Vagina (tissue), 2 donors: ENCODE measurements at places on chromosomes 2 and 18.
A peak's percentile ranks its signal among the peaks of the same experiment; 100 is the strongest.

DNA sequence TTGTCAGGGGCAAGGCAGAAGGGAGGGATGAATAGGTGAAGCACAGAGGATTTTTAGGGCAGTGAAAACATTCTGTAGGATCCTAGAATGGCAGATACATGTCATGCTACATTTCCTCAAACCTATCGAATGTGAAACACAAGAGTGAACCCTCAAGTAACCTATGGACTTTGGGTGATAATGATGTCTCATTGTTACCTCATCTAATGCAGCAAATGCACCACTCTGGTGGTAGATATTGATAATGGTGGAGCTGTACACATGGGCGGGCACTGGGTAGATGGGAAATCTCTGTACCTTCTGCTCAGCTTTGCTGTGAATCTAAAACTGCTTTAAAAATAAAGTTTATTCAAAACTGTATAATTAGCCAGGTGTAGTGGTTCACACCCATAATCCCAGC, 95.2 kb upstream of the NCK2 start:
- DNase-seq = no peak

DNA sequence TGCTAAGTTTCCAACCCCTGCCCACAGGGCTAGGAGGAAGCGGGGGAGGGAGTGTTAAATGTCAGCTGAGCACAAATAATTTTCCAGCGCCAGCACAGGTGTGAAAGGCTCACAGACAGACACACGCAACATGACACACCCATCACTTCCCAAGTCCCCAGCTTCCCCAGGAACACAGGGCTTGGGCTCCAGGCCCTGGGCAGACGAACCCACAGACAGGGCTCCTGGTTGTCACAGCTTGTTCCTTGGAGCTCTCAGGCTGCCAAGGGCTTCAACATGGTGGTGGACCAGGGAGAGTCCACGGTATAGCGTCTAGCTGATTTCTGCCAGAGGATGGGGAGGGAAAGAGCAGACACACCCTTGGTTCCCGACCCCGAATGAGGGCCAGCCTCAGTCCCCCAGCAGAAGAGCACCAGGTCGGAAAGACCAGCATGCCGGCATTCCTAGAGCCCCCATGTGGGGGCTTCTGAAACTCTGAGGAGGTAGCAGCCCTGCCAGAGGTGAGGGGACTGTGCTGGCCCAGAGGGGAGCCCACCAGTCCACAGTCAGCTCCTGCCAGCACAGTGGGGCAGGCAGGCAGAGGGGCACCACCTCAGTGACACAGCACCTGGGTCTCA, 1.9 kb downstream of the DUSP2 start:
- no peak for DNase-seq

GRCh38 chr2:126850940-126851339, 47.8 kb upstream of the TEX51 start:
- no peak for DNase-seq

DNA sequence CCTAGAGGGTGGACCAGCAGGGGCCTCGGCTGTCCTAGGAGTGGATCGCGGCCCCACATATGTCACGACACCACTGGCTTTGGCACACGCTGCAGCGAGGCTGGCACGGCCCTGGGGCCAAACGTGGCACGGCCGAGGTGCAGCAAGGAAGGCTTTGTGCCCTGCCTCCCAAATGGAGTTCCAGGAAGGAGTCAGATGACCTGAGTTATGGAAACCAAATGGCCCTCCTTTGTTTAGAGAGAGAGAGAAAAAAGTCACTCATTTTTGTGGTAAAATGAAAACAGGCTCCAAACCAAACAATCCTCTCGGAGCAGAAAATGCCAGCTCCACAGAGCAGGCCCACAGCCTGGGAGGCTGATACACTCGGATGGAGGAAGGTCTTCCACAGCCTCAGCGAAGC, 105.6 kb downstream of the ANTXR1 start:
- DNase-seq = no peak

DNA sequence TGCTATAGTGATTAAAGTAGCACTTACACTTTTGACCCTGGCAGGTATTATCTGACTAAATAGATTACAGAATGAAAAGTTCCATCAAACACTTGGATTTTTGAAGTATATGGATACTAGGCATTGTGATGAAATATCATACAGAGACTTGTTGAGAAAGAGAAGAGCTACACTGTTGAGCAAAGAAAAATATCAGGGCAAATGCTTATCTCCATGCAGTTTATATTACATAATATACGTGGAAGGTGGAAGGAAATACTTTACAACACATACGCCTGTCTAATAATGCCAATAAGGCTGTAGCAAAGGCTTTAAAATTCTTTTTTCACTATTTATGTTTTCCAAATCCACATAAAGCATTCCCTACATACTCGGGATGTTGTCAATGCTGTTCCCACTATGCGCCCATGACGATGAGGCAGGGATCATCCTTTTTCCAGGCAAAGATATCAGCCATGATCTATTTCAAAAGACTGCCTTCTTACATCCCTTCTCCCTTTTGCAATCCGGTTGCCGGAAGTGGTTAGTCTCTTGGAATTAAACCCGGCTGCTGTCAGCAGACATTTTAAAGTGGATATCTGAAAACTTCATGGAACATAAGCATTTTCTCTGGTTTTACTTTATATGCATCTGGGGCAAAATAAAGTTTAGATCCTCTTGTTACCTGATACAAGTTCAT, 92.6 kb upstream of the ITGA4 start:
- no peak for DNase-seq

DNA sequence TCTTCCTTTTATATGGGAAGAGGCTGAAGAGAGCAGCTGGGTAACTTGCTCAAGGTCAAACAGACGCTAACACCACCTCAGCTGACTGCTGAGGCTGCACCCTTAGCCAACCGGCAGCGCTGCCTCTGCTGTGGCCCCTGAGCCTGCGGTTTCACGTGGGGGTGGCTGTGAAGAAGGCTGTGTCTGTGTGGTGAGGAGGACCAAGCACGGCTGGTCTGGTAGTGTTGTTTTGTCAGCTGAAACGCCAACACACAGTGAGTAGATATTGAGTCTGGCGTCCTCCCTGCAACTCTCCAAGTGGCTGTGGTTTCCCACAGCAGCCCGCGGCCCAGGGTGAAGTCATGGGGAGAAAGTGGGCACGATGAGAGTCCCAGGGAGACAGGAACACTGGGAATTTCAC, 69.6 kb downstream of the THNSL2 start:
- DNase-seq = no peak

GRCh38 chr2:20433249-20433648, 13.6 kb upstream of the RHOB start:
- DNase-seq = peak; percentile 72

GRCh38 chr2:145410086-145410485, 890.2 kb upstream of the ZEB2 start:
- no peak for DNase-seq

DNA sequence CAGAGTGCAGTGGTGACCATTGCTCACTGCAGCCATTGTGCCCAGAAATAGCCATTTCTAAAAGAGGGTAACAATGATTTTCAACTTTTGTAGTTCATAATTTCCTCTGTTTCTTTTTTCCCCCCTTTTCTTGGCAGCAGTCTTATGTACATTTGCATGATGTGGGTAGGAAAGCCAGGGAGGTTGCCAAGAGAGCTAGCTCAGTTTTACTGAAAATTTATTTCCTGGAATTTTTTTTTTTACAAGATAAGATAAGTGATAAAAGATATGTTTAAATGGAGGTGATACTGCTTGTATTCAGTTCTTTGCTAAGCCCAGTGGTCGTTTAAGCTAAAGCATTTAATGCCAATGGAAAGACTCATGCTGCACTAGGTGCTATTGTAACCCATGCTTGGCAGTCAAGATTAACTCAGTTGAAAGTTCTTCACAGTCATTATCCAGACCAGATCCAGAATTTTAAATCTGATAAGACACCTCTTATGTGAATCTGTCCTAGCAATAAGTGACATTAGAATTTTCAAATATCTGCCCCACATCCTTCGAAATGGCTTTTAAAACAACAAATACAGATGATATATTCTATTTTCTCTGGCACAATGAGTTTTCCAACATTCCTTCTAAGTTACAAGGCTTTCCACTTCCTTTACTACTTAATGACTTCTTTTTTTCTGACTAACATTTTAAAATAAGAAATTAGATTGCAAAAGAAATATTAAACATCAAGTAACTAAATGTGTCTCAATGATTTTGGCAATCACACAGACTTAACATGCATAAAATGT, 4.4 kb upstream of the ATP8B1 start:
- no peak for DNase-seq

- DNase-seq = peak; percentile 47
These were observed 3.8 kb upstream of the TMSB10 start for GRCh38 chr2:84901593-84902120.

- no peak for DNase-seq
These were observed 22.1 kb downstream of the CERS6 start for GRCh38 chr2:168478206-168478605.

GRCh38 chr18:75110846-75111415, 98.0 kb downstream of the PTGR3 start:
- DNase-seq = peak; percentile 79

DNA sequence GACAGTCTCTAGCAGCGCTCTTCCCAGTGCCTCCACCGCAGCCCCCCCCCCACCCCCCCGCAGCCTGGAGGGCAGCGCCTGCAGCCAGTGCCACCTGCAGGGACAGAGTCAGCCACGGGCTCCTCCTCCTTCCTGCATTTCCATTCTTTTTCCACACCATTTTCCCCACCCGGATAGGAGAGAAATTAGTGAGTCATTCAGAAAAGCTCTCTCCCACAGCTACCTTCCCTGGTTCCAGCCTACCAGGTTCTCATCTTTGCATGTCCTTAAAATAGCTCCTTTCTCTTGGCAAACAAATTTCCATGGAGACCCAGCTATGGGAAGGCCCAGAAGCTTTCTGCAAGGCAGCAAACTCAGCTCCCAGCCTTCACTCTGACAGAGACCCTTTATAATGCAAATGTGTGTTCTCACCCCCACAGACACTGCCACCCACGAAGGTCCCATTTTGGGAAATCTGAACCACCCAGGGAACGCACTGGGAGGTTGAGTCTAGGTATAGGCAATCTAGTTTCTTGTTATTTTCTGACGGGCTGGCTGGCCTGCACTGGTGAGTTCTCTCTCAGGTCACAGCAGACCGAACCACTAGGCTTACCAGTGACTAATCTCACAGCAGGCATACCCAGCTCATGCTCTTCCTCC, 41.8 kb upstream of the ATG16L1 start:
- DNase-seq = no peak

- DNase-seq = no peak
These were observed 14.4 kb upstream of the BBS5 start for GRCh38 chr2:169464882-169465281.

DNA sequence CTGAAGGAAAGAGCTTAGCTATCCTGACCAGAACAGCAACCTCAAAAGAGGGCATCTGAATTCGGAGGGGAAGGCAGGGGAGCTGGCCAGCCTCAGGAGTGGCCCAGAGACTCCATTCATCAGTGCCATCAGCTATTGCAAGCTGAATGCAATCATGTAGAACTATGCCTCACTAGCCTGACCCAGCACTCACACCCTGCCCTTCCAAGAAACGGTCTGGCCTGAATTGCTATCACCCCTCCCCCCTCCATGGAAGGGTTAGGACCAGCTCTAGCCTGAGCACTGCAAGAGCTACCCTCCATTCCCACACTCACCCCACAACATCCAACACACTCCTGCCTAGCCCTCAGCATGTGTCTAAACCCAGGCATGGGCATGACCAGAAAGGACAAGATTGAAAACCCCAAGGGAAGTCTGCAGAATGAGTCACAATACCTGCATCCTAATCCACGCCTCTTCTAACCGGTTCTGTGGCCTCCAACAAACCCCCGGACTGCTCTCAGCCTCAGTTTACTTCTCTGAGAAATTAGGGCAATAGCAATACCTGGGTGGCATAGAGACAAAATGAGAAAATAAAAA, 120.3 kb downstream of the BCL11A start:
- no peak for DNase-seq

- DNase-seq = no peak
These were observed 607.5 kb upstream of the SLC39A10 start for GRCh38 chr2:195049372-195050031.

DNA sequence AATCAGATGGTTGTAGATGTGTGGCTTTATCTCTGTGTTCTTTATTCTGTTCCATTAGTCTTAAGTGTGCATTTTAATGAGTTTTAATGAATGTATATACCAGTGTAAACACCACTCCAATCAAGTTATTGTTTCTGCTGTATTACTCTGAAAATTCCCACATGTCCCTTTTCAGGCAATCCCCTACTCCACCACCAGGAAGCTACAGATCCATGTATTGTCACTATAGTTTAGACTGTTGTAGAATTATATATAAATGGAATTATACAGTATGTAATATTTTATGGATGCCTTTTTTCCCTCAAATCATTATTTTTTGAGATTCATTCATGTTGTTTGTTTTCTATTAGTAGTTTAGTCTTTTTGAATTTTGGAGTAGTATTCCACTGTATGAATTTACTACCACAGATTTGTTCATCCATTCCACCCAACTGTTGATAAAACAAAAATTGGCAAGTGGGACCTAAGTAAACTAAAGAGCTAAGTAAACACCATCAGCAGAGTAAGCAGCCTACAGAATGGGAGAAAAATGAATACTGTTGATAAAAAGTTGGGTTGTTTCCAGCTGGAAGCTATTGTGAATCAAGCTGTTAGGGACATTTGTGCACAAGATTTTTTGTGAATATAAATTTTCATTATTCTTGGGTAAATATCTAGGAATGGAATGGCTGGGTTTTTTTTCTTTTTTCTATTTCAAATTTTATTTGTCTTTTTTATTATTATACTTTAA, 262.0 kb downstream of the CAMKMT start:
- no peak for DNase-seq

DNA sequence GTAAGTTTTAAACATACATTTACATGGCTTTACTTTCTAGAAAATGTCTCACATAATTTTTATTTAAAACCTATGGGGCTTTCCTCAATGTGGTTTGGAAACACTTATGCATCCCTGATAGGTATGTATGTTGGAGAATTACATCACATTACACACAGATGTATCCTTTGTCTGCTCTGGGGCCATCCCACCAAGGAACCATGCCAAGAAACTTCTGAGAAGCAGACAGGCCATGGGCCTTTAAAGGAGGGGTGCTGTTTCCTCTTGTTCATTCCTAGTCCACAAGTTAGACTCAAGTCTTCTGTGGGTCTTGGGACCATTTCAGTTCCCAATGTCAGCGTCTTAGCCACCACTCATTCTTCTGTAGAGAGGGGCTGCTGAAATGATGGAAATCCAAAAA, 162.0 kb upstream of the SETBP1 start:
- no peak for DNase-seq

DNA sequence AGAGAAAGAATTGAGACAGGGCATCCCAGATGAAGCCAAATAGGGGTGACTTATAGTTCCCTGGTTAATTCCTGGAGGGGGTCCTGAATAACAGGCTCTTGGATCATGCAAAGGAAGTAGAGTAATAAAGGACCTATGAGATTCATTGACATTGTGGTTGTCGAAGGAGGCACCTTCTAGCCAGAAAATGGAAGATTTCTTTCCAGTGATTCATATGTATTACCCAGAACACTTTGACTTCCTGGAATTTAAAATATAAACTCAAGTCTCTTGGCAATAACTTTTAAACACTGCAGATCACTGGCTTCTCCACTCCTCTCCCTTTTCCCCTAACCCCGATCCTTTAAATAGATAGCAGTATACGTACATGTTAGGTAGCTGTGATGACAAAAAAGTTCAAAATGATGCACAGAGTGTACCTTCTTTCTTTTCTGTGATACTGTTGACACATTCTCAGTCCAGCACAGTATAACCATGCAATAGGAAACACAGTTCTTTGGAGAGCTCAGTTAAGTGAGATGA, 211.8 kb downstream of the LTBP1 start:
- no peak for DNase-seq
